ENCODE measurements at places on chromosomes 5 and 9.

GRCh38 chr9:95507464-95508241, 9.1 kb downstream of the PTCH1 start:
- DNase-seq, result peak; percentile 62

GRCh38 chr9:89753472-89754055, 148.8 kb downstream of the GADD45G start:
- DNase-seq, result no peak

- no peak for DNase-seq
These were observed 202.8 kb downstream of the CWC27 start for GRCh38 chr5:64971513-64971912.

- peak; percentile 70 for DNase-seq
These were observed 7.6 kb downstream of the IL9 start for GRCh38 chr5:135887881-135888614.

DNA sequence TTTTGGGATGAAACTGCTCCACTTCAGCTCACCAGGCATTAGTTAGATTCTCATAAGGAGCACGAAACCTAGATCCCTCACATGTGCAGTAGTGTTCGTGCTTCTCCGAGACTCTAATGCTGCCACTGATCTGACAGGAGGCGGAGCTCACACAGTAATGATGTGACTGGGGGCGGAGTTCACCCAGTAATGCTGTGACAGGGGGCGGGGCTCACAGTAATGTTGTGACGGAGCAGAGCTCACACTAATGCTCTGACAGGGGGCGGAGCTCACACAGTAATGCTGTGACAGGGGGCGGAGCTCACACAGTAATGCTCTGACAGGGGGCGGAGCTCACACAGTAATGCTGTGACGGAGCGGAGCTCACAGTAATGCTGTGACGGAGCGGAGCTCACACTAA, 27.1 kb upstream of the LRRC14B start:
- no peak for DNase-seq

DNA sequence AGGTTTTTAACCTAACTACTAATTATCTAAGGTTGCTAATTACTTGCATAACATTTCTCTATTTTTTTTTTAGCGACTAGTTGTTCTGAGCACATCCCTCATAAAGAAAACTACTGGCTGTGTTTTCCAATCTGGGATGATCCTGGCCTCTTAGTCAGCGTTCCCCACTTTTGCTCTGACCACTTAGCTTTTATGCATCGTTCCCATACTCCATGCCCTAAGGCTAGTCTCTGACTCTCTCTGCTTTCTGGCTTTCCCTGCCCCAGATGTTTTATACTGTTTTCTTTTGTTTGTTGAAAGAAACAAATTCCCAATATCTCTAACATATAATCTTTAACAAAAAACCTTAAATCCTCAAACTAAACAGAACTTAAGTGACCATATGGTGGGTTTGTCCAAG, 217.9 kb downstream of the SPATA31D1 start:
- no peak for DNase-seq

DNA sequence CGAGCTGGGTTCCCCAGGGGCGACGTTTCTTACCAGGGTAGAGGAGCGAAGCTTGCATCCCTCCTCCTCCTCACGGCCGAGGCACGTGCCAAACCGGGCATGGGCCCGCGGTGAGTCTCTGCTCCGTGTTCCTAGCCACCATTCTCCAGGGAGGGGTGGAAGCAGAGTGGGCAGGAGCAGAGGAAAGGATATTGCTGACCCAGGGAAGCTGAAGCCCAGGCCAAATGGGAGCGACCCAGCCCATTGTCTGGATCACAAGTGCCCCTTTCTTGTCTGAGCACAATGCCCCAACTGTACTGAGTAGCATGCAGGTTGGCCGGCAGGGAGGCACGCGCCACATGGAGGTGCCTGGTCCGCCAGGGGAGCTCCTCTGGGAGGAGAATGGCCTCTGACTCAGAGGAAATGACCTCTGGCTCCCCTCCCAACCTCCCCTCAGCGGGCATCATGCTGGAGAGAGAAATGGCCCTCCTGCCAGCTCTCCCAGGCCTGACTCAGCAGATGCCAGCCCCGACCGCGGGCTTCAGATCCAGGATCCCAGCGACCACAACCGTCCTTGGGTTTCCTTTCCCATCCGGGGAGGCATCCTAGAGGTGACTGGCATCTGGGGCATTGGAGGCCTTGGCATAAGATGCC, 1.1 kb downstream of the PRR7 start:
- peak; percentile 85 for DNase-seq

DNA sequence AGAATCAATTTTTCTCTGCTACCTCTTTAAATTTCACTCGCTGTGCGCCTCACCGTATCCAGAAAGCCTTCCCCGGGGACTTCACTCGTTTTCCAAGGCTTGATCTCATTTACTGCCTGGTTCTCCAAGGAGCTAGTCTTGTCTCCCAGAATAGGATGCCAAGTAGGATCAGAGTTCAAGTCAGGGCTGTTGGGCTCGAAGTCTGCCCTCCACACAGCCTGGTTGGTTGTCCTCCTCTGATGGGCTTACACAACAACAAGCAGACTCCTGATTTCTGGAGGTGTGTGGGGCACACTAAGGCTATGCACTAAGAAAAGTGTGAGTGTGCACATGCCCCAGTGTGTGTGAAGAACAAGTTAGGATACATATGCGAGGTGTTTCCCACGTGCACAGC, 14.0 kb upstream of the TNIP1 start:
- DNase-seq, result no peak

DNA sequence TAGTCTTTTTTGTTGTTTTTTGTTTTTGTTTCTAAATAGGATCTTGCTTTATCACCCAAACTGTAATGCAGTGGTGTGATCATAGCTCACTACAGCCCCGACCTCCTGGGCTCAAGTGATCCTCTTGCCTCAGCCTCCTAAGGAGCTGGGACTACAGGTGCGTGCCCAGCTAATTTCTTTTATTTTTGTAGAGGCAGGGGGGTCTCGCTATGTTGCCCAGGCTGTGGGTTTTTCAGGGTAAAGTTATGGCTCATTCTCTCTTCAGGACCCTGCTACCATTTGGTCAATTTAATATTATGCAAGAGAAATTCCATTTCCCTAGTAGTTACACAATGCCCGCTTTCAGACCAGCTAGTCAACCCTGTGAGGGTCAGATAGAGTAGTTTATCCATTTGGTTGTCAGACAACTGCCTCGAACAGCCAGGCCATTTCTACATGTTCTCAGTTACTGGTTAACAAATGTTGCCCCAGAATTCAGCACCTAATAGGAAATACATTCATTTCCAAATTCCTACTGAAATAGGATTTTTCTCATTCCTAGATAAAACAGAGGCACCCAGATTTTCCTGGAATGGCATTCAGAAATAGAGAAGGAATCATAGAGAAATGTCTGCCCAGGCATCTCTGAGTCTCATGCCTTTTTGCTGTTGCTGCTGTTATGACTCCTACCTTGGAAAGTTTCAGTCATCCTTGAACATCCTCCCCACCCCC, 6.4 kb upstream of the GLIS3 start:
- DNase-seq, result no peak

GRCh38 chr5:121432-121831, 29.5 kb downstream of the PLEKHG4B start:
- DNase-seq, result no peak

GRCh38 chr5:145937432-145938250, 1.3 kb downstream of the SH3RF2 start:
- DNase-seq, result no peak

GRCh38 chr5:148543727-148544126, 110.6 kb downstream of the HTR4 start:
- DNase-seq, result no peak

DNA sequence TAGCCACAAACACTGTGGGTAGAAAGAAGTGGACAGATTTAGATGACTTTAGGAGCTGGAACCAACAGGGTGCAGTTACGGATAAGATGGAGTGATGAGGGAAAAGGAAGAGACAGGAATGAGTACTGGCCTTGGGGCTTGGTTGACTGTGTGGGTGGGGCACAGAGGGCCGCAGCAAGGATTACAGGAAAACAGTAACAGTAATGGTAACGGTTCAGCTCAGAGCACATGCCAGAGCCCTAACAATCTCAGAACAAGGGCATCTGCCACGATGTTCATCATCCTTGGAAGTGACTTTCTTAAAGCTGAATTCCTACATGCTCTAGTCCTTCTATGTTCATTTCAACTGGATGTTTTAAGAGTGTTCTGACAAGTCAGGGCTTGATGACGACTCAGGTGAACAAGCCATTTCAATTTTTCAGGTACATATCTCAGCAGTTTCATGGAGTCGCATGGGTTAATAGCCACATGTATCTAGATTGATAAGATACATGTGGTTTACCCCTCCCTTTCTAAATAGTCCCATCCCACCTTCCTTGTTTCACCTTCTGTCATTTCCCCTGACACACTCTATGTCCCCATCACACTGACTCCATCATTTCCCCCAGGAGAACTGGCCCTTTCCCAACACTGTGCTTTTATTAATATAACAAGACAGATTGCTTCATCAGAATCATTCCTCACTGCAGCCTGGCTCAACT, 65.0 kb downstream of the CEMIP2 start:
- DNase-seq, result no peak

- peak; percentile 88 for DNase-seq
These were observed 473.6 kb upstream of the TNC start for GRCh38 chr9:115591584-115591984.

DNA sequence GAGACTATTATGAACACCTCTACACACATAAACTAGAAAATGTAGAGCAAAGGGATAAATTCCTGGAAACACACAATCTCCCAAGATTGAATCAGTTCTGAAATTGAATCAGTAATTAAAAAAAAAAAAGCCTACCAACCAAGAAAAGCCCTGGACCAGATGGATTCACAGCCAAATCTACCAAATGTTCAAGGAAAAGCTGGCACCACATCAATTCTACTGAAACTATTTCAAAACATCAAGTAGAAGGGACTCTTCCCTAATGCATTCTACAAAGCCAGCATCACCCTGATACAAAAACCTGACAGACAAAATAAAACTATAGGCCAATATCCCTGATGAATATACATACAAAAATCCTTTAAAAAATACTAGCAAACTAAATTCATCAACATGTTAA, 25.4 kb upstream of the GRXCR2 start:
- DNase-seq, result no peak

DNA sequence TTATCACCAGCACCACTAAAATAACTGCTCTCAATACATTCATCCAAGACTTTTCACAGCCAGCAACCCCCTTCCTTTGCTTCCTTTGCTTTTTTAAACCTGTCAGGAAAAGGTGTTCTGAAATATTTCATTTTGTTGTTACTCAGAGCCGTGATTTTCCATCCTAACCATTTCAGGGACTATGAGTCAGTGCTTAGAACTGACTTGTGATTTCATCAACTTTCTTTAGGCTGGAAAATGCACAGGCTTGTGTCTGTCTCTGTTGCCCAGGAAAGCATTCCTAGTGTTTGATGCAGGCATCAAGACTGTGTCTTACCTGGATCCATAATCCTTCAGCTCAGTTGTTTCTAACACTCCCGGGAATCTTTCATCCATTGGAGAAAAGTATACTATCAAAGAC, 805.6 kb downstream of the BRINP1 start:
- DNase-seq, result no peak

GRCh38 chr5:126718236-126718868, 58.6 kb upstream of the LMNB1 start:
- DNase-seq, result peak; percentile 55

GRCh38 chr5:170327168-170327567, 29.6 kb upstream of the LCP2 start:
- DNase-seq, result no peak

GRCh38 chr5:178353461-178353860, 120.9 kb upstream of the PHYKPL start:
- DNase-seq, result no peak

GRCh38 chr9:120536949-120537640, 42.9 kb downstream of the CDK5RAP2 start:
- DNase-seq, result no peak

DNA sequence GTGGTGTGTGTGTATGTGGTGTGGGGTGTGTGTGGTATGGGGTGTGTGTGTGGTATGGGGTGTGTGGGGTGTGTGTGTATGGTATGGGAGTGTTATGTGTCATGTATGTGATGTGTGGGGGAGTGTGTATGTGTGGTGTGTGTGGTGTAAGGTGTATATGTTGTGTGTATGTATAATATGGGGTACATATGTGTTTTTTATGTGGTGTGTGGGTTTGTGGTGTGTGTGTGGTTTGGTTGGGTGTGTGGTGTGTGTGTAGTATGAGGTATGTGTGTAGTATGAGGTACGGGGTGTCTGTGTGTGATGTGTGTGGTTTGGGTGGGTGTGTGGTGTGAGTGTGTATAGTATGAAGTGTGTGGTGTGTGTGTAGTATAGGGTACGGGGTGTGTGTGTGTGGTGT, 11.4 kb downstream of the ECSCR start:
- no peak for DNase-seq

GRCh38 chr5:124678468-124678867, 68.0 kb downstream of the ZNF608 start:
- no peak for DNase-seq

DNA sequence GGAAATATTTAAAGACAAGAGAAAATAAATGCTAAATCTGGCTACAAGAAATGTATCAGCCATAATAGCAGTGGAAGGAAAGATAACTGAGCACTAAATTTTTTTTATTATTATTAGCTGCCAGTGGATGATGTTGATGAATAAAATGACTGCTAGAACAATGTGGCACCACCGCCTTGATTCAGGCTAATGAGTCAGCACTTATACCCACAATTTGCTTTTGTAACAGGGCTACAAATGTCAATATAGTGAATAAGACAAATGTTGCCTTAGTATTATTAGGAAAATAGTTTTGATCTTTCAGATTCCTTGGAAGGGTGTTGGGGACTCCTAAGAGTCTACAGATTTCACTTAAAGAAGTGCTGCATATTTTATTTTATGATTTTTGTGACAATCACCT, 555.2 kb upstream of the GRAMD2B start:
- DNase-seq, result no peak

DNA sequence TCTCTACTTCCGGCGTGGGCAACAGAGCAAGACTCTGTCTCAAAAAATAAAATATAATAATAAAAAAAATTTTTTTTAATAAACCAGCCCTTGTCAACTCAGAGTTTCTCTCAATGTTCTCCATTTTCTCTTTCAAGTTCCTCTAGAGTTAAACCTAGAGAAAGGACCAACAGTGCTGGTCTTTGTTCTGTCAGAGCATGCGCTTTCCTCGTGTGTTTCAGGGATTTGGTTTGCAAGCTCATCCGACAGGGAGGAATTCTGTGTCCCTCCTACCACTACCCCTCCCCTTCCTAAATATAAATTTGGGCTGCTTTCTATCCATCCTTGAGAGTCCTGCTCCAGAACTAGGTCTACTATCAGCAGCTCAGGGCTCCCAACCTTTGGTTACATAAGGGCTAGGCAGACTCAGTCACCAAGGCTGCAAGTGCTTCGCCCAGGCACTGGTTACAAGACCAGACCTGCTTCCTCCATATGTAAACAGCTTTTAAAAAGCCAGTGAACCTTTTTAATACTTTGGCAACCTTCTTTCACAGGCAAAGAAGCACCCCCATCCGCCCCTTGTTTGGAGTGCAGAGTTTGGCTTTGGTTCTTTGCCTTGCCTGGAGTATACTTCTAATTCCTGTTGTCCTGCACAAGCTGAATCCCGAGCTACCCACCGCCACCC, 13.5 kb downstream of the SETX start:
- DNase-seq, result no peak
